ENCODE measurements at places on chromosomes 7 and 10.

- DNase-seq = no peak
Measured at GRCh38 chr7:16271355-16271915, 149.9 kb downstream of the CRPPA start.

DNA sequence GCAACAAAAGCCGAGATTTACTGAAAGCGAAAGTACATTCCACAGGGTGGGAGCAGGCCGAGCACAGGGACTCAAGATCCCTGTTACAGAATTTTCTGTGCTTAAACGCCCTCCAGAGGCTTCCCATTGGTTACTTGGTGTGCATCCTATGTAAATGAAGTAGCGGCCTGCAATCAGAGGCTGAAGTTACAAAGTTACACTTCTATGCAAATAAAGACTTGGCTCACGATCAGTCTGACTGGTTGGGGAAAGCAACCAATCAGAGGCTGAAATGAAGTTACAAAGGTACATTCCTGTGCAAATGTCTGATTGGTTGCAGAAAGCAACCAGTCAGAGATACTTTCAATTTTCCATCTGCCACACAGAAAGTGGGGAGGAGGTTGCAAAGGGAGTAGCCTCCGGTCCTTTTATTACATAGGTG is 4.1 kb downstream of the ACBD7 start:
- peak; percentile 48 for DNase-seq

GRCh38 chr10:97078261-97078937 is 107.4 kb downstream of the SLIT1 start:
- DNase-seq = no peak

- no peak for DNase-seq
Measured at GRCh38 chr10:29332761-29333148, 43.9 kb downstream of the LYZL1 start.

DNA sequence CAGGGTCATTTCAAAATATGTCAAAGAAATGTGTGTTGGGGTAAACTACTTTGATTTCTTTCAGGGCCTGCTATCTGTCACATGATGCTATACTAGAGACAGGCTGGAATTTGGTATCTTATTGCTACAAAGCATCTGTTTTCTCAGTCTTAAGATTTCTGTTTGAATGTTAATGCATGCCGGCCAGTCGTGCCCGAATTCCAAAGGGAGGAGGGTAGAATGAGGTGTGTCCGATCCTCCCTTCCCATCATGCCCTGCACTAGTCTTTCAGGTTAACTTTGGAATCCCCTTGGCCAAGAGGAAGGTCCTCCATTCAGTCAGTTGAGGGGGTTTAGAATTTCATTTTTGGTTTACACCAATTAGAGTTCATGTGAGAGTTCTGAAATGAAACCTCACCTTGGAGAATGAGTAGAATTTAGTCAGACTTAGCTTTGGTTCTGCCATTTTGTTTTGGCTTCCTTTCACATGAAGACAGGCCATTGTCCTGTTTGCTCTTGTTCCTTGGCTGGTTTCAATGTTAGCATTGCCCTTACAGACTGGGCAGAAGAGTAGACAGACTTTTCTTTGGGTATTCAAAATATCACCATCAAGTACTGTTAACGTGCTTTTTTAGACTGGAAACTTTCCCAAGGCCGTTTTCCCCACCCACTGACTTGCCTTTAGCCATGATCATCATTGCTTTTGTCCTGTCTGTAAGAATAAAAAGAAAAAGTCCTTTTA is 95.8 kb downstream of the CAMK1D start:
- no peak for DNase-seq

DNA sequence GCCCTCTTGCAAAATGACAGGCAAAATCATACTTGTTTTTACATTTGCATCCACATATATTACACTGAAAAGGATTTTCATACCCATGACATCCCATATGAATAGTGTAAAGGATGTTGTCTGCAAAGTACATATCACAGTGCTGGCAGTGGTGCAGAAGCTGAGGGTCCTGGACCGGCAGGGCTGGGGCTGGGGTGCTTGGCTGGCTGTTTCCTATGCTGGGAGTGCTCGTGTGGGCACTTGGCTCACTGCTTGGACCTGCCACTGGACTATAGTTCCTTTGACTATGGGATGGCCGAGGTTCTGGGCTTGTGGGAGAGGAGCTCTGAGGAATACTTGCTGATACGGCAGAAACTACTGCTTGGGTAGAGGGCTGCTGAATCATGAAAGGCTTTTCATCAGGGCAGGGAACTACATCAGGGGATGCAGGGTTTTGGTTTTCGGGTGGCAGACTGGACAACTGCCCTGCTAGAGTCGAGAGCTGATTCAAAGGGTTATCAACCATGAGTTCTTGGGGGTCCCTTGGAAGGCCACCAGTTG is 13.7 kb downstream of the PSTK start:
- DNase-seq = no peak
